ENCODE measurements at places on chromosomes 5 and 9.

DNA sequence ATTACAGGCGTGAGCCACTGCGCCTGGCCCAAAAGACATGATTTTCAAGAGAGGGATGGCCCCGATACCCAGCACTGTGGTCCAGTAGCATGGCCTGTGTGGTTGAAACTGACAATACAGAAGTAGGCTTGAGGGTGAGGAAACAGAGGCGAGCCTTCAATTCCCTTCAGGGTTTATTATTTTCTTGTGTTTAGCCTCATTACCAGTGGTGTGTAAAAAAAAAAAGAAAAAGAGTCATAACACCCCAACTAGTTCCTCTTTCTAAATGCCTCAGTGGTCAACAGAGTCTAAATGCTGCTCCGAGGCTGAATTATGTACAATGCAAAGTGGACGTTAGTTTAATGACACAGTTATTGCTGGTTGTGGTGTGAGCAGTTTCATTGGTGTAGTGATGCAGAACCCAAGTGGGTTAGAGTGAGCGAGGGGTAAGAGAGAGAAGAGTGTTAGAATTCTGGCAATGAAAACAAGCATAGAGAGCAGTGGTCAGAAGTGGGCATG is 58.8 kb downstream of the SNX30 start:
- no peaks in the 10 kb centered on the region for H3K36me3 ChIP-seq
- no peak overlapping the region for H3K4me3 ChIP-seq
- H3K4me1 ChIP-seq: no peaks in the 10 kb centered on the region
- H3K27me3 ChIP-seq: no peaks in the 10 kb centered on the region

DNA sequence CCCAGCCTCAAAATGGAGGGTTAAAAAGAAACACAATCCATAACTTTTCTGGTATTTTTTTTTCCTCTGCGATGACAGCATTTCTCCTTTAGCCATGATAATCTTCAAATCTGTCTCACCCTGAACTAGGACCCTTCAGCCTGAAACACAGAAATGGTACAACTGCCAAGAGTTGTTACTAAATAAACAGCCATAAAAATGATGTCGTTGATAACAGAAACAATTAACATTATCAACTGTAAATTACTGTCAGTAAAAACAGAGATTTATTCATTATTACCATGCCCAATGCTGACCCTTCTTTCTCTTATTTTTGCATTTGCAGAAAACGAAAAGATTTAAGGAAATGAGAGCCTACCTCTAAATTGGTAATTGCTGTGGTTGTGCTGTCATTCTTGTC is 19.4 kb upstream of the MIER3 start:
- no peaks in the 10 kb centered on the region for H3K4me1 ChIP-seq
- DNase-seq: no peak
- H3K4me3 ChIP-seq: no peak overlapping the region

GRCh38 chr9:129849901-129850300 is 14.6 kb downstream of the USP20 start:
- H3K4me3 ChIP-seq: no peak overlapping the region
- DNase-seq: no peak
- peaks cover 23% of the 10 kb centered on the region for H3K4me1 ChIP-seq
- no peaks in the 10 kb centered on the region for H3K27me3 ChIP-seq
- peaks cover 27% of the 10 kb centered on the region for H3K36me3 ChIP-seq
- H3K27ac ChIP-seq: peak overlapping the region; percentile 10

GRCh38 chr9:114086009-114086408 is 7.9 kb upstream of the AMBP start:
- no peak for DNase-seq
- no peaks in the 10 kb centered on the region for H3K4me1 ChIP-seq
- no peaks in the 10 kb centered on the region for H3K36me3 ChIP-seq
- H3K4me3 ChIP-seq: no peak overlapping the region
- no peaks in the 10 kb centered on the region for H3K27me3 ChIP-seq

DNA sequence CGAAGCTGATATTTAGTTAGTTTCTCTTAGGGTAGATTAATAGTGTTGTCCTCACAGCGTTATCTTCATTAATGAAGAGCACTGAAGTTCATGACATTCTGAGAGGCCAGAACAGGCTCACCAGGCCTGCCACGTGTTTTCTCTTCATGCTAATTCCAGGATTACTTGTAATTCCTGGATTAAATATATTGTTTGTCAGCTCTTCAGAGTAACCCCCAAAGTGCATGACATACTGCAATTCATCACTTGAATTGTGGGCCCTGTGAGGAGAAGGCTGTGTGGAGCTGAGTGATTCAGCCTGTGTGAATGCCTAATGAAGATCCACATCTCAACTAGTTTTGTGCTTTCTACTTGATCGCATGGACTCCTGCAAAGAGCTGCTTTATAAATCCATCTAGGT is 401.0 kb upstream of the ADAMTSL1 start:
- no peaks in the 10 kb centered on the region for H3K27me3 ChIP-seq
- no peaks in the 10 kb centered on the region for H3K4me1 ChIP-seq
- no peak overlapping the region for H3K4me3 ChIP-seq
- DNase-seq: no peak
- H3K27ac ChIP-seq: no peak overlapping the region

- peaks cover 5% of the 10 kb centered on the region for H3K36me3 ChIP-seq
- H3K27me3 ChIP-seq: no peaks in the 10 kb centered on the region
- DNase-seq: no peak
- peak overlapping the region; percentile 70 for H3K4me3 ChIP-seq
- peaks cover 26% of the 10 kb centered on the region for H3K4me1 ChIP-seq
Measured at GRCh38 chr5:179792612-179793467, 946 bp upstream of the LTC4S start.

DNA sequence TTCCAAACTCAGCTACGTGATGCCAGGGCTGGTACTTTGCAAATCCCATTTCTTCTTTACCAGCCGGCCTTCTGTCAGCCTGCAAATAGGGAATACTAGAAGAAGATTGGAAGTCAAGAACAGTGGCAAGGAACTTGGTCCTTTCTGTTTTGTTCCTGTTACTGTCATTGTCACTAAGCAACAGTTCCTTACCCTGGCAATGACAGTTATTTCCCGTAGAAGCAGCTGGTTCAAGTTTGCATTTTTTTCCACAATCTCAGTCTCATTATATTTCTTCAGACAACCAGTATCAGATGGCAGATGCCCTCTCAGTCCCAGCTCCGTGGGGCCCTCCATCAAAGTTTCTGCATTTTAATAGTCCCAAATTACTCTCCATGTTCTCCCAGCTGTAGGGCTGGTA is 9.1 kb upstream of the C1QTNF2 start:
- no peak overlapping the region for H3K4me3 ChIP-seq
- no peaks in the 10 kb centered on the region for H3K4me1 ChIP-seq
- DNase-seq: no peak
- no peaks in the 10 kb centered on the region for H3K36me3 ChIP-seq
- peaks cover 23% of the 10 kb centered on the region for H3K27me3 ChIP-seq
- no peak overlapping the region for H3K27ac ChIP-seq
